ENCODE measurements at places on chromosomes 5 and 9.

- no peak for DNase-seq
Observed at GRCh38 chr9:7601739-7602138, 197.8 kb downstream of the DMAC1 start.

DNA sequence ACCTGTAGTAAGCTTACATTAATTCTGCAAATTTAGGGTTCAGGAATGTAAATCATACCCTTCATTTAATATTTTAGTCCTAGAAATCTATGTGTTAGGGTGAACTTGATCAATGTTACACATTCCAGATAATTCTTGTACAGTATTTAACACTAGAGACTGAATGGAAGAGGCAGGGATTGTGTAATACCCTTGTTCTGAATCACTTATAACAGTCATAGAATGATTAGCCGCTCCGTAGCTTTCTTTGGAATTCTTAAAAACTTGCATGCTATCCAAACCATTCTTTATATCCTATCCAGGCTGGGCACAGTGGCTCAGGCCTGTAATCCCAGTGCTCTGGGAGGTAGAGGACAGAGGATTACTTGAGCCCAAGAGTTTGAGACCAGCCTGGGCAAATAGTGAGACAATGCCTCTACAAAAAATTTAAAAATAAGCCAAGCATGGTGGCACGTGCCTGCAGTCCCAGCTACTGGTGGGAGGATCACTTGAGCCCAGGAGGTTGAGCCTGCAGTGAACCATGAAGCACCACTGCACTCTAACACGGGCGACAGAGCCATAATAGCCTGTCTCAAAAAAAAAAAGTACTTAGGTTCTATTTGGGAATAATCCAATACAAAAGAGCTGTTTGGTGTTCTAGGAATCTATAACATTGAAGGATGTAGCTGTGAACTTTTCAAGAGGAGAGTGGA is 8.3 kb downstream of the ZNF483 start:
- no peak for DNase-seq

DNA sequence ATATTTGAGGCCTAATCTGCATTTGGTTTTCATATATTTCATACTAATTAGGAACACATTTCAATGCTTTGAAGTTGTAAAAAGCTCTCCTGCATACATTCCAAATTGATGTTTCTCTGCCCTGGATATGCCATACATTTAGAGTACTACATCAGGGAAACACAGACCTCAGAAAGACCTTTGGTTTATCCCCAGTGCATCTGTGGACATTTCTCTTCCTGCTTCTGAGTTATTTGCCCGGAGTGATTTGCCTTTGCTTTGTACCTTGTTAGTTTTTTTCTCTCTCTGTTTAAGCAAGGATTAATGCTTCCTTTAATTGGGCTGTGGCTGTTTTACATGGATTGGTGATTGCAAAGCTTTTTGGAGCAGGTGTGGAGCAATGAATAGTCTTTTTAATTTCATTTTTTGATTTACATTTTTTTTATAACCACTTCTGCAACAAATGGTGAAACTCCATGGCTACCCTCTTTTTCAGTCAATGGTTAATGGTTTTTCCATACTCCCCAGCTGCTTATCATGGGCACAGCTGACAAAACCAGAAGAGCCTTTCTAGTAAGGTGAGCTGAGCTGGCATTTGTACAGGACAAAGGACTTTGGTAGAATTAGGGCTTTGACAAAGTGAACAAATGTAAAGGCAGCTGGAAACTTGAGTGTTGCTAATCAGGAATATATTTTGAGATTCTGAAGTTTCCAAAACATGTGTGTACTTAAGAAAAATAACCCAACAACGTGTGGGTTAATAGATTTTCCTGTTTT is 54.2 kb downstream of the ZSWIM6 start:
- no peak for DNase-seq

GRCh38 chr9:20603524-20604268 is 18.6 kb downstream of the MLLT3 start:
- DNase-seq: no peak

DNA sequence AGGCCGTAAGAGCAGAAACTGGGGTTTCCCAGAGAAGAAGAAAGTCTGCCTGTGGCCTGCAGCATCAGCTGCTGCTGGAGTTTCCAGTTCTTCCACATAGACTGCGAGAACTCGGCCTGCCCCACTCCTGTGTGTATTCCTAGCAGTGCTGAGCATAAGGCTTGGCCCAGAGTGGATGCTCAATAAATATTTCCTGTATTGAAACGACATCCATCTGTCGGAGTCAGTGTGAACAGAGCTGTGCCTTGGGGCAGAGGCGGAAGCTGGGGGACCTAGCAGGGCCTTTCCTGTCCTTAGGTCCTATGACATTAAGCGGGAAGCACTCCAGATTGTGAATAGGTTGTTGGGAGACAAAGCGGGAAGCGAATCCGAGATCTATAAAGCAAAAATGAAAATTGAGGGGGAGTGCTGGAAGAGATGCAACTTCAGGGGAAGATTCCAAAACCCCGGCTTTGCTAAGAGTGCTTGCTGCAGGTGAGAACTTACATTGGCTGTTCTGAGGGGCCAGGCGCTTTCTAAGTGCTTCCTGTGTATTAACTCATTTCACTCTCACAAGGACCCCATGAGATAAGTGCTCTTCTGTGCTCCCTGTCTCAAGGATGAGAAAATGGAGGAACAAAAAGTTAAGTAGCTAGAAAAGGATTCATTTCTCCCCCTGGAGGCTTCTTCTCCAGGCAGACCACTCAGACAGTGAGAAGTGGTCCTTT is 76.1 kb upstream of the CXCL14 start:
- no peak for DNase-seq

- peak; percentile 11 for DNase-seq
Observed at GRCh38 chr5:178090856-178091255, 22.5 kb upstream of the N4BP3 start.

- no peak for DNase-seq
Observed at GRCh38 chr5:145375521-145375920, 459.6 kb downstream of the PRELID2 start.

DNA sequence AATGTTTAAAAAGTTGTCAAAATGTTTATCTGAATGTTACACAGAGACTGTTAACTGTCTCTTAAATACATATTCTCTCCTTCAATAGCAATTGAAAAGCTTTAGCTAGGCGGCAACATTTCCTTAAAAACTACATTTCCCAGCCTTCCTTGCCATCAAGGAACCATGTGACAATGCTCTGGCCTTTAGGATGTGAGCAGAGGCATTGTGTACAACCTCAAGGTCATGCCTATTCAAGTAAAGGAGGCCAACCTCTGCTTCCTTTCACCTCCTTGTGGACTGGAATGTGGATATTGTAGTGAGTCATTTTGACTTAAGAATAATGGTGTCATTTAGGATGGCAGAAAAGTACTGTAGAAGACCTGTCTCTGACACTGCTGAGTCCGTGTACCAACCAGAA is 23.7 kb upstream of the MROH2B start:
- no peak for DNase-seq

DNA sequence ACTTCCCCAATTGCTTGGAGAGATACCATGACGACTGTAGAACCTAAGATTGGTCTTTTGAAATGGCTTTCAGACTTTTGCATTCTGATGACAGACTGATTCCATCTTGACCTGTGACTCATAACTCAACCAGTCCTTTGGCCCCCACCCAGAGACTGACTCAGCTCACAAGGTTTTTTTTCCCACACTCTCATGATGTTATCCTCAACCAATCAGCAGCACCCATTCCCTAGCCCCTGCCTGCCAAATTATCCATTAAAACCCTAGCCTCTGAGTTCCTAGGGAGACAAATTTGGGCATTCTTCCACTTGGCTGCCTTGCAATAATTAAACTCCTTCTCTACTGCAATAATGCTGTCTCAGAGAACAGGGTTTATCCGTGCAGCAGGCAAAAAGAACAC is 1263.3 kb upstream of the CDH9 start:
- no peak for DNase-seq

- no peak for DNase-seq
Observed at GRCh38 chr5:135456238-135457099, 4.3 kb upstream of the TIFAB start.

GRCh38 chr5:15026011-15026893 is 154.7 kb upstream of the ANKH start:
- no peak for DNase-seq

- no peak for DNase-seq
Observed at GRCh38 chr5:120678279-120678678, 214.2 kb downstream of the PRR16 start.

GRCh38 chr9:111362526-111362925 is 32.5 kb upstream of the OR2K2 start:
- DNase-seq: no peak

DNA sequence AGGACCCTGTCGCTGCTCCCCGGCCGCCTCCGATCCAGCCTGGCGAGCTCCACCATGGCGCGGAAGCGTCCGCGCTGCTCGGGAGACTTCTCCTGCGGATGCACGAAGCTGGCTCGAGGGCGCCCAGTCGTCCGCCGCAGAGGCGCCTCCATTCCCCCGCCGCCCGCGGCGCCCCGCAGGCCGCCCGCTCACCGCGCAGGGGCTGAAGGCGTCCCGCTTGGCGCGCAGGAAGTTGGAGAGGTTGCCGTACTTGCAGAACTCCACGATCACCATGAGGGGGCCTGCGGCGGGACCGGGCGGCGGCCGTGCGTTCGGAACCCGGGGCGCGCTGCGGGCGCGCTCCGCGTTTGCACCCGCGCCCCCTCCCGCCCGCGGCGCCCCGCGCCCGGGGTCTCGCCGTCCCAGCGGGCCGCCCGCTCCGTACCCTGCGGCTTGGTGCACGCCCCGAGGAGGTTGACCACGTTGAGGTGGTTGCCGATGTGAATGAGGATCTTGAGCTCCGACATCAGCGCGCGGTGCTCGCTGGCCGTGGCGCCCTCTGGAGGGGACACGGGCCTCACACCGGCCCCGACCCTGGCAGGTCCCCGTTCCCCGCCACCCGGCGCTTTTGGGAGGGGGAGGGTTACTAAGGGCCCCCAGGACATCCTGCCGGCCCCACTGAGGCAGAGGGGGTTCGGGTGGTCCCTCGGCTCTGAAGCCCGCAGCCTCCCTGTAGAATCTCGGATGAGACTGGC is 27.7 kb upstream of the SCGB3A1 start:
- DNase-seq: peak; percentile 63

- no peak for DNase-seq
Observed at GRCh38 chr5:124669956-124670721, 76.3 kb downstream of the ZNF608 start.

DNA sequence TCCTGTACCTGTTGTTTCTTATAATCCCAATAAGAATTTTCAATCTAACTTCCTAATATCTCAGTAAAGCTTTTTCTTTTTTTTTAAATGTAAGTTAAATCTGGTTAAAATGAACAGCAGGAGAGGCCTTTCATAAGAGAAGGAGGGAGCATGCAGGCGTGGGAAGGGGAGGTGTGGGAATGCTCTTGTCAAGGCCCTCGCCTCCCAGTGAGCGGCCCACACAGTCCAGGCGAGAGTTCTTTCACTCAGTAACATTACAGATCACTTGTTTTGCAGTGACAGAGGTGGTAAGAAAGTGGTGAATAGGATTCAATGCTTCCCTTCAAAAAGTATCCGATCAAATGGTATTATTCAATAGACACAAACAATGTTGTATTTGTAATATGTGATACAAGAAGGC is 125.0 kb downstream of the EPB41L4A start:
- DNase-seq: no peak

DNA sequence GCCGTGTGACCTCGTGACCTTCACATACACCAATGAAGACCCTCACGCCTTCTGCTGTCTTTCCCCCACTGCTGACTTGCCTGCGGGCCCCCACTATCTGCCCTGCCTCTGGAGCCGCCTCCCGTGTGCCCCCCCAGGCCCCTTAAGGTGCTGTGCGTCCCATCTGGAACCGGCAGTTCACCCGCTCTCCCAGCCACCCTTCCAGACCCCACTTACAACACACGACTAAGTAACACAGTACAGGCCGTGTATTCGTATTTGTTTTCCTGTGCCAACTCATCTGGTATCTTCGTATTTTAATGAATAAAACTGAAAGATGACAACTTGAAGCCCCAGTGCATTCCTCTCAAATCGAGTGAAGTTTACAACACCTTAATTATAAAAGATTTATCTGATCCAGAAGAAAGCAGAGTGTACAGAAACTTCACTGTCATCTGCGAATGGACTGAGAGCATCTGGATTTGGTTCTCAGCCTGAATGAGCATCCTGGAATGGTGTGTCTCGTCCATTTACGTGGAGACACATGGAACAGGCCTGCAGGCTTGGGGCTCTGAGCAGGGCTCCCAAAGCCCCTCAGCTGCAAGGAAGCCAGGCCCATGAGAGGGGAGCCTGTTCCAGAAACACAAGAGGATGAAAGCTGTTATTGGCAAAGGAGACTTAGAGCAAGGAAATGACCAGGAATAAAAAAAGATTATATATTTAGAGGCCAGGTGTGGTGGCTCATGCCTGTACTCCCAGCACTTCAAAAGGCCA is 21.9 kb upstream of the TERT start:
- no peak for DNase-seq

DNA sequence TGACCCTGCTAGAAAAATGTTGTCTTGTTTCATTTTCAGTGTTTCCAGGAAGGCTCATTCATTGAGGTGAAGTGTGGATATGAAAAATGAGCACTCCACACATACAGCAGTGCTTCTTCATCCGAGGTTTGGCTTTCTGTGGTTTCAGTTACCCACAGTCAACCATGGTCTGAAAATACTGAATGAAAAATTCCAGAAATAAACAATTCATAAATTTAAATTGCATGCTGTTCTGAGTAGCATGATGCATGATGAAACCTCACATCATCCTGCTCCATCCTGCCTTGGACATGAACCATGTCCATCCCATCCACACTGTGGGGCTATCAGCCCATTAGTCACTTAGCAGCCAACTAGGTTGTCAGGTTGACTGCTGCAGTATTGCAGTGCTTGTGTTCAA is 10.4 kb upstream of the SLC45A2 start:
- DNase-seq: no peak

- DNase-seq: no peak
Observed at GRCh38 chr5:124665035-124665434, 81.4 kb downstream of the ZNF608 start.

GRCh38 chr5:136037001-136037705 is 8.4 kb downstream of the TGFBI start:
- peak; percentile 44 for DNase-seq

- DNase-seq: no peak
Observed at GRCh38 chr9:108158236-108158995, 668.8 kb upstream of the KLF4 start.

GRCh38 chr5:115289104-115289503 is 7.3 kb downstream of the CCDC112 start:
- no peak for DNase-seq

GRCh38 chr9:127876026-127876763 is 1.3 kb downstream of the AK1 start:
- no peak for DNase-seq

GRCh38 chr5:151682240-151682639 is 4.5 kb downstream of the SPARC start:
- DNase-seq: no peak

GRCh38 chr5:132176987-132177386 is 50.7 kb downstream of the P4HA2 start:
- DNase-seq: no peak

- no peak for DNase-seq
Observed at GRCh38 chr9:120608421-120608820, 28.5 kb upstream of the CDK5RAP2 start.

- DNase-seq: no peak
Observed at GRCh38 chr9:87671478-87671877, 54.4 kb upstream of the CTSL start.

GRCh38 chr5:106749826-106750225 is 920.9 kb downstream of the EFNA5 start:
- no peak for DNase-seq

- DNase-seq: no peak
Observed at GRCh38 chr9:104775976-104776375, 12.0 kb downstream of the NIPSNAP3B start.

GRCh38 chr9:68626526-68626925 is 78.5 kb upstream of the PIP5K1B start:
- no peak for DNase-seq

GRCh38 chr5:177372910-177373309 is 11.3 kb upstream of the SLC34A1 start:
- DNase-seq: no peak

Measured in stimulated activated CD4-positive, alpha-beta T cell treated with anti-CD3 and anti-CD28 coated beads, Interleukin-2, amount 100 ng/mL, for 24 hours (primary cell).